Peyer's patch (tissue), 4 donors: ENCODE measurements at places on chromosomes 1 and 21. TPM values are rescaled to one million over a fixed set of nuclear protein-coding genes. Genes with fewer than 3 reads are reported as not detected.

DNA sequence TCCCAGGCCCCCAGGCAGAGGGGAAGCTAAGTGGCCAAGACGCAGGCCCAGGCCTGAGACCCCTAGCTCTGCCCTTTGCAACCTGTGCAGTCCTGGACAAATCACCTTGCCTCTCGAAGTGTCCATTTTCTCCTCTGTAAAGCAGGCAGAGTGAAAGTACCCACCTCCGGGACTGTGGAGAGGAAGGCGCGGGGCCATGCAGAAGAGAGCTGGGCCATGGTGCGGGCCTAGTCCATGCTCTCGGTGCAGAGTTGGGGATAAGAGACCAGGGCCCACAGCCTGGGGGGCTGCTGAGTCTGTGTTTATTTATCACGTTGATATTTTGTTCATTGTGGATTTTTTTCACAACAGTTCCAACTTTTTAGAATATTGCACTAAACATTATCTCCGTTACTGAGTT, 160.2 kb upstream of the VAMP3 start:
- no peak for DNase-seq

GRCh38 chr1:213474054-213474453, 423.0 kb downstream of the RPS6KC1 start:
- DNase-seq = no peak

OR10J1 gene
- not detected for total RNA-seq

GALE gene
- 121 TPM for total RNA-seq

ADGRL4 gene
- 5.0 TPM for total RNA-seq

GRCh38 chr21:21624674-21625073, 626.5 kb downstream of the NCAM2 start:
- no peak for DNase-seq

HFM1 gene
- not detected for total RNA-seq
